ENCODE measurements at places on chromosomes 2 and 18. TPM values are rescaled to one million over a fixed set of nuclear protein-coding genes. Genes with fewer than 3 reads are reported as not detected.

Gene ASB18
- not detected for total RNA-seq

DNA sequence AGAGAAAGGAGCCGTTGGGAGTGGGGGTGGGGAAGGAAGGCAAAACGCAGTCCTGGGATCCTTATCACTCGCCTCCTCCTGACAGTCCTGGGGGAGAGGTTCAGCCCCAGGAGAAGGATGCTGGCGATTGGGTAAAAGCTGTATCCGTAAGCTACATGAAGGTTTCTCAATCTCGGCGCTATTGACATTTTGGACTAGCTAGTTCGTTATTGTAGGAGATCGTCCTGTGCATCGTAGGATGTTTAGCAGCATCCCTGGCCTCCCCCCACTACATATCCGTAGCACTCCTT is 511 bp upstream of the TP53I3 start:
- no peak for DNase-seq
- H3K27me3 ChIP-seq, result no peaks in the 10 kb centered on the region
- peaks cover 4% of the 10 kb centered on the region for H3K4me1 ChIP-seq
- no peaks in the 10 kb centered on the region for H3K36me3 ChIP-seq
- peak overlapping the region; percentile 63 for H3K4me3 ChIP-seq

Gene GEN1
- 36.0 TPM for total RNA-seq

Gene LHCGR
- total RNA-seq, result not detected

- H3K36me3 ChIP-seq, result no peaks in the 10 kb centered on the region
- no peak overlapping the region for H3K27ac ChIP-seq
These were observed 255.3 kb upstream of the AGAP1 start for GRCh38 chr2:235238537-235238936.

Gene PROM2
- total RNA-seq, result 1.6 TPM

- H3K27ac ChIP-seq, result no peak overlapping the region
- DNase-seq, result no peak
- no peaks in the 10 kb centered on the region for H3K36me3 ChIP-seq
These were observed 186.6 kb downstream of the PID1 start for GRCh38 chr2:229084447-229084846.

Gene ACOXL
- total RNA-seq, result not detected

Gene TBR1
- 0.17 TPM for total RNA-seq

GRCh38 chr18:48292229-48292628 is 117.0 kb downstream of the ZBTB7C start:
- no peak for DNase-seq
- H3K27me3 ChIP-seq, result no peaks in the 10 kb centered on the region
- no peaks in the 10 kb centered on the region for H3K4me1 ChIP-seq
- H3K4me3 ChIP-seq, result no peak overlapping the region
- no peaks in the 10 kb centered on the region for H3K36me3 ChIP-seq
- H3K27ac ChIP-seq, result no peak overlapping the region

DNA sequence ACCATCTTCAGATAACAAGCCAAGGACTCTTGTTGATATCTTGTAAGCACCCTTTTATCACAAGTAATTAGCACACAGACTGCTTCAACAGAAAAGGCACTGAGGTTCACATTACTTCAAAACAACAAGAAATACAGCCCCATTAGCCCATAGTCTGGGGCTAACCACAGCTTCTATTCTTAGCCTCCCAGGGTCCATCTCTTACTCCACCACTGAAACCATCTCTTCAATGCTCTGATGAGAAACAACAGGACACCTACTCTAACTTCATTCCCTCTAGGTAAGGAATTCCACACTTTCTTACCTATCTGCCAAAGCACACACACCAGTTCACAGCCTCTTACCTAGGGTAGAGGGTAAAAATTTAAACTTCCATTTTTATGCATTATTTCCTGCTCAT is 26.4 kb upstream of the CYTIP start:
- no peak overlapping the region for H3K27ac ChIP-seq
- H3K4me1 ChIP-seq, result no peaks in the 10 kb centered on the region
- H3K27me3 ChIP-seq, result no peaks in the 10 kb centered on the region
- no peak overlapping the region for H3K4me3 ChIP-seq

GRCh38 chr2:237892984-237893595 is 33.7 kb downstream of the RAMP1 start:
- no peak overlapping the region for H3K27ac ChIP-seq
- DNase-seq, result no peak
- peaks cover 29% of the 10 kb centered on the region for H3K4me1 ChIP-seq
- no peak overlapping the region for H3K4me3 ChIP-seq
- no peaks in the 10 kb centered on the region for H3K27me3 ChIP-seq

Gene MC4R
- total RNA-seq, result not detected

Gene KCNJ3
- not detected for total RNA-seq

DNA sequence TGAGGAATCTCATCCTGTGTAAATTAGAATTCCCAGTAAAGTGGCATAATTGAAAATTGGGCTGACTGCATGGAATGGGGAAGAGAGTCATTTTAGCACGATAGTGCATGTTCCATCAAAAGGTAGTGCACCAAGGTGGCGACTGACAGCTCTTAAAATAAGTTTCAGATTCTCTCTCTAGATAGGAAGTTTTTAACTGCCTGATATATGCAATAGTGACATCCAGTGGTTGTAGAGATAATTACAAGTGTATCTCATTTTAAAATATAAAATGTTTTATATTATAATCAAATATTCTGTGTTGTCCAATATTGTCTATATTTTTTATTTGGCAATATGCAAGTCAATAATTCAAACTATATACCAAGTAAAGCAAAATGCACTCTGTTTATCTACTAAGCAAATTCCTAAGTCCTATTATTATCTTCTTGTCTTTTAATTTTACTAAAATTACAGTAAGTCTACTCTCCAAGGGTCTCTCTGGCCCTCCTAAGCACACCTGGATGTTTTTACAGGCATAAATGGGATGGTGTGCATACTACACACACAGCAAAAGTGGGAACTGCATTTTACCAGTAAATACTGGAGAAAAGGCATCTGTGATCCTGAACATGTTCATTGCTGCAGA is 397.7 kb upstream of the HNRNPA3 start:
- H3K27ac ChIP-seq, result peak overlapping the region; percentile 85
- peak; percentile 73 for DNase-seq
- H3K36me3 ChIP-seq, result no peaks in the 10 kb centered on the region
- no peak overlapping the region for H3K4me3 ChIP-seq
- H3K27me3 ChIP-seq, result no peaks in the 10 kb centered on the region
